ENCODE measurements at places on chromosomes 2 and 18.

DNA sequence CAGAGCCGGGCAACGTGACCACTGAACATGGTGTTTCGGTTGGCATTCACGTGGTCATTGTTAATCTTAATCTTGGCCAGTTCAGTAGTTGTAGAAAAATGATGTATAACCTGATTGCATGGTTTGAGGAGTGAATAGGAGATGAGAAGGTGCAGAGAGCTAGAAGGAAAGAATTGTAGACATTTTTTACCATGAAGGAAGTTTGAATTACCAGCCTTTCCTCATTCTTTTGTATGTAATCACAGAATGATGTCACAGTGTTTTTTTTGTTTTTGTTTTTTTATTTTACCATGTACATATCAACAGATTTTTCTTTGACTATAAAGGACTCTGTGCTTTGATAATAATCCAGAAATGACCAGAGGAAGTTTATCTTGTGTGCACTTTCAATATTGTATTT, 126.3 kb downstream of the LTBP1 start:
- no peak for DNase-seq

- no peak for DNase-seq
Measured at GRCh38 chr2:20052229-20052851, 912 bp upstream of the LAPTM4A start.

GRCh38 chr2:168790226-168790902, 12.1 kb upstream of the NOSTRIN start:
- DNase-seq = no peak

DNA sequence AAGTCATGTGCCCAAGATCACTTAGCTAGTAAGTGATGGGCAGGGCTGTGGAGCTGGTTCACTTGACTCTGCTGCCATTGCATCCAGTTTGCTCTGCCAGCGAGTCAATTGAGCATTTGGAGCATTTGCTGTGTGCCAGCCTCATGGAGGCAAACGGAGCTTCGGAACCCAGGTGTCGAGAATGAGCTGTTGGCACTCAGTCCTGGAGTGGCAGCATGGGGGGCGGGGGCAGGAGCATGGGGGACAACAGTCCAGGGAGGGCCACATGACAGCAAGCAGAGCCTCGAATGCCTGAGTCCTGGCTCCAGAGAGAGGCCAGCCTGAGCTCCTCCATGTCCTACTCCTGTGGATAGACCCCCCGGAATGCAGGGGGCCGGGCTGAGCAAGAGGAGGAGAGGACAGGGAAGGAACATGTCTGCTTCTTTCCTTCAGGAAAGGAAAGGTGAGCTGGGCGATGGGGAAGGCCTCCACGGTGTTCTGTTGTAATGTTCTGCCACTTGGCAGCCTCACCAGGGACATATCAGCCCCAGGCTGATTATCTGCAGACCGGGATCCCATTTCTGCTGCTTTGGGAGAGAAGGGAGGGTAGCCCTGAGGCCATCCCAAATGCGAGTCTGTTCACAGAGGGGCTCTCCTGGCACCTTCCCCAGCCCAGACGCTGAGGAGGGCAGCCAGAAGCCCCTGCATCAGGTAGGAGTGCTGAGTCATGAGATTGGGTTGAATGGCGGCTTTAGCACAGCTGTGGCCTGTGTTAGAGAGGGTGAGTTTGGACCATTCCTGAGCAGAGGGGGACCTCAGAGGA, 59.6 kb downstream of the HPCAL1 start:
- DNase-seq = no peak

DNA sequence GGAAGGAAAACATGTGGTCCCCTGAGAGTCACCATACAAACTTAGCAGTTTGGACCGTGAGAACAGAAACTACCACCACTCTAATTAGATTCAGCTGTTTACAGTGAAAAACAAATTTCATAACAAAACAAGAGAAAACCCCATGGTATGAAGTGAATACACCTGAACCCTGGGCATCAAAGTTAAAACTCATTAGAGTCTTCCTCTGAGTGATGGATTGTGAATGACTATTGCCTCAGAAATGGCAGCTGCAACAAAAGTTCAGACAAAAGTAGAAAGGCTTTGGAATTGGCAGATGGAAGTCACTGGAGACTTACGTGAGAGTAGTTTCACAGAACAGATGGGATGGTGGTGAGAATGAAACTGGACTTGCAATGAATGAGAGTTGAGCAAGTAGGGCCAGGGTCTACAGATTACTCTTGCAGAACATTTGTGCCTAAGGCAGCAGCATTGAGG, 98.0 kb downstream of the AAK1 start:
- DNase-seq = no peak

GRCh38 chr2:65582364-65582763, 150.0 kb upstream of the SPRED2 start:
- no peak for DNase-seq

DNA sequence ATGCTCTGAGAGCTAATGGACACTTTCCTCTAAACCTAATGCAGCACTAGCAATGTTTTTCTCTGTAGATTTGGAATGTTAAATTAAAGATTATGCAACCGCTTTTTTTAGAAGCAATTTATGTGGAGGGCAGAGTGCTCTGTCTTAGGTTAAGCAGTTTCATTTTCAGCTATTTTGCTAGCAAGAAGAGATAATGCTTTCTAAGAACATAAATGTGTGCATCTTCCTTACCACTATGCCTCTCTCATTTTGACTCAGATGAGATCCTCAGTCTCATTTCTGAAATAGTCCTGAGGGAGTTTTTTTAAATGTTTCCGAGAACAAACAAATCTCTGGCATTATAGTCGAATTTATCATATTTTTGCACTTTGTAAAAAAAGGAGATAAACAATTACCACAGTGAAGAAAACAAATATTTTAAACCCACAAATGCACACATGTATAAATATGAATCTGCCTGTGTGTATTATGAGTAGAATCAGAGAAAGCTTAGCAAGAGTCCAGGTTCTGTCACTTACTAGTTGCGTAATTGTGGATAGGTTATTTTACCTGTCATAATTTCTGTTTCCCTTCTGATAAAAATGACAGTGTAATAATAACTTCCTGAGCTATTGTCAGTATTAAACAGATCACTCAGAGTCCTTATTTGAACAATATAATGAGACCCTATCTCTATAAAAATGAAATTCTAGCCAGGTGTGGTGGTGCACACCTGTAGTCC, 207.7 kb upstream of the CRIM1 start:
- DNase-seq = no peak

DNA sequence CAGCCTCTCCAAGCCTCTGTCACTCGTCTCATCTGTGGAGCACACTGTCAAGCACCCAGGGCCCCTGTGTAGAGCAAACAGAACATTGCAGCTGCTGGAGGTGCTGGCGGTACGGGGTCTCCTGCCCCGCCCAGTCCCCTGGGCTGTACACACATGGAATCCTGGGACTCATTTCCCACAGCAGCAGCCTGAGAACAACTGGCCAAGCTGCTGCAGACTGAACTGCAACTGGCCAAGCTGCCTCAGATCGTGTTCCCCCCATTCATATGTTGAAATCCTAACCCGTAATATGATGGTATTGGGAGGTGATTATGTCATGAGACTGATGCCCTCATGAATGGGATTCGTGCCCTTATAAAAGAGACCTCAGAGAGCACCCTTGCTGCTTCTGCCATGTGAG, 130.5 kb downstream of the NCK2 start:
- no peak for DNase-seq

DNA sequence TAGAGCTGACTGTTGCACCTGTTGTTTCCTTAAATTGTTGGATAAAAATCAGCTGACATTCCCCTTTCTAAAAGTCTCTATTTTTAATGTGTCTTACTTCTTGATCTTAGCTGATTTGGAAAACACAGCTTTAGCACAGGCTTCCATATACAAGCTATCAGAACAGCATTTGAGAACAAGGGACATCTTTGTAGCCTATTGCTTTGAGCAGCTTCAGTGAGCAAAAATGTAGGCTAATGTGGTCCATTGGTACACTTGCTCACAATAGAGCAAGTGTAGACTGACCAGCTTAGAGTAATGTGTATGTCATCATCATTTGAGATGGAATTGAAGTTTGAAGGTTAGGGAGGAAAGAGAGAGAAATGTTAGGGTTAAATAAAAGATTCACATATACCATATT, 7.0 kb downstream of the INPP1 start:
- DNase-seq = no peak

- DNase-seq = no peak
Measured at GRCh38 chr2:3146772-3147650, 230.6 kb downstream of the EIPR1 start.

DNA sequence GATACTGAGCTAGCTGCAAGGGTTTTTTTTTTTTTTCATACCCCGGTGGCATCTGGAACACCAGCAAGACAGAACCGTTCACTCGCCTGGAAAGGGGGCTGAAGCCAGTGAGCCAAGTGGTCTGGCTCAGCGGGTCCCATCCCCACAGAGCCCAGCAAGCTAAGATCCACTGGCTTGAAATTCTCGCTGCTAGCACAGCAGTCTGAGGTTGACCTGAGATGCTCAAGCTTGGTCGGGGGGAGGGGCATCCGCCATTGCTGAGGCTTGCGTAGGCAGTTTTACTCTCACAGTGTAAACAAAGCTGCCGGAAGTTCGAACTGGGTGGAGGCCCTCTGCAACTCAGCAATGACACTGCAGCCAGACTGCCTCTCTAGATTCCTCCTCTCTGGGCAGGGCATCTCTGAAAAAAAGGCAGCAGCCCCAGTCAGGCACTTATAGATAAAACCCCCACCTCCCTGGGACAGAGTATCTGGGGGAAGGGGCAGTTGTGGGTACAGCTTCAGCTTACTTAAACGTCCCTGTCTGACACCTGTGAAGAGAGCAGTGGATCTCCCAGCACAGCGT, 5.1 kb upstream of the MIB1 start:
- DNase-seq = no peak

GRCh38 chr18:69978732-69979715, 31.4 kb upstream of the CD226 start:
- DNase-seq = no peak

- DNase-seq = no peak
Measured at GRCh38 chr18:43772907-43773306, 495.6 kb upstream of the SYT4 start.

GRCh38 chr18:38709122-38709521, 1143.5 kb upstream of the CELF4 start:
- DNase-seq = no peak

DNA sequence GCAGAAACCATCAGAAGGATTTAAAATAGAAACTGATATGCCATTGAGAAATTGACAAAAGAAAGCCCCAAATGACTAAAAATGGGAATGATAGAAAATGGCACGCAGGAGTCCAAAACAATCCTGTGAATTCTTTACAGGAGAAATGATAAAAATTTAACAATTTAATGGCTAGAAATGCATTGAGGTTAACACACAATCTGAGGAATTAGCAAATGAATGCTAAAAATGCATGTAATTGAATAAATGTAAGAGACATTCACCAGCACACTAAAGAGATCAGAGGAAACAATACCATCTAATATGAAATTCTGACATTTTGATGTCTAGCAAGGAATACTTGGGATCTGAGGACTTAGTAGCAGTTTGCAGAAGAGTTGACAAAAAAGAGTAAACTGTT, 37.0 kb downstream of the MARCHF4 start:
- no peak for DNase-seq

GRCh38 chr2:160362541-160362940, 131.1 kb downstream of the RBMS1 start:
- no peak for DNase-seq

DNA sequence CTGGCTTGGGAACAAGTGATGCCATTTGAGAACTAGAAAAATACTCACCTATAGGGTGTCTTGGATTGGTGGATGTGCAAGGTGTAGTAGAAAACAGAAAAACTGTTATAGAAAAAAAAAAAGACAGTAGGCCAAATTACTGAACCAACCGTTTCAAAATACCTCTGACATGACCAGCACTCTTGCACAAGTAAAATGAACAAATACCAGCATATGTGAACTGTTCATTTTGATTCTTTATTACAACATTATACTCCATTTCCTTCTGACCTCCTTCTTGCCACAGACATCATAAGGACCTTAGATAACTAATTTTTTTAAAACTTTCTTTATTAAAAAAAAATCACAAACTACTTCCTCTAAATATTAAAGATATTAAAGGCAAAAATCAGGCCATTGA, 125.5 kb downstream of the ATAD2B start:
- DNase-seq = no peak

- no peak for DNase-seq
Measured at GRCh38 chr2:127618551-127619202, 27.3 kb upstream of the GPR17 start.

- DNase-seq = no peak
Measured at GRCh38 chr2:182852090-182852489, 14.3 kb downstream of the FRZB start.

GRCh38 chr2:70995426-70995729, 705 bp upstream of the TEX261 start:
- peak; percentile 76 for DNase-seq

GRCh38 chr18:62170857-62171256, 16.0 kb downstream of the PIGN start:
- DNase-seq = no peak

DNA sequence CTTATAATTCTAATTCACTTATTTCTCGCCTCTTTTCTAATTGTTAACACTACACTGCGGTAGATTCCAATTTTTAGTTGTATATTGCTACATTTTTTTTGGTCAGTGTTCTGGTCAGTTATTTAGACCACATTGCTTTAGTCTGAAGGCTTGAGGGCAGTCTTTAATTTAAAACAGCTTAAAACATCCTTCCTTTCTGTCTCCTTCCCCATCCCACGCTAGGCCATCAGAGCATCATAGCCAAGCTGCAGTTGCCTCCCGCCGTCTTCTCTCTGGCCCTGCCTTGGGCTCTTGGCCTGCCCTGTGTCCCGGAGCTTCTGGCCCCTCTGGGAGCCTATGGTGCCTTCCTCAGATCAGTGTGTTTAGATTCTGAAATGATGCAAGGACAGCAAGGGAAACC, 52.6 kb upstream of the GLI2 start:
- DNase-seq = no peak

DNA sequence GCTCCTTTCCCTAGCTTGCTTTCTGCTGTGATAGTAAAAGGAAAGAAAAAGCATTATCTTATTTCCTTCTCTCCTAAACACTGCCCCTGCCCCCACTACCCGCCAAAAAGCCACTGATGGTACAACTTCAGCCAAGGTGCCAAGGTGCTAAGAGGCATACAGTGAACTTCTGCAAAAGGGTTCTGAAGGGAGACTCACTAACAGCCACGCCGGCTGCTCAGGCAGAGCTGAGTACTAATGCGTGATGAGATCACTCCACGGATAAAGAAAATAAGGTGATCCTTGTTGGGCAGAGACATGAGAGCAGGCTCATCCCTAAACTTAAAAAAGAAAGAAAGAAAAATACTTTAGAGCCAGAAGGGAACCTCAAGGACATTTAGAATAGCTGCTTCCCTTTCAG, 60.5 kb upstream of the PXDN start:
- peak; percentile 28 for DNase-seq

DNA sequence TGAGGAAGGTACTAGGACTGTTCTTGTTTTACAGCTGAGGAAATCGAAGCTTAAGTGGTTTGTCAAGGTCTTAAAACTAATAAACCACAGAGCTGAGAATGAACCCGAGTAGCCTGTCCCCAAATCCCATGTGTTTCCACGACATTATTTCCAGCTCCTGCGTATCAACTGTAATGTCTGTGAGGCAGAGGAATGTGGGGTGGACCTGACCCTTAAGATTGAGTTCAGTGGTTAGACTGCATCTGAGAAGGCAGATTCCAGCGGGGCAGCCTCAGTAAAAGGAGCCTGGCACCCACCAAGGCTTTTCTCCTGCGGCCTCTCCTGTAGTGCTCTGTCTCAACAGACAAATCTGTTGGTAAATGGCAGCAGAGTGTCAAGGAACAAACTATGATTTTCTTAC, 81.9 kb upstream of the TMEM178A start:
- no peak for DNase-seq

All from common myeloid progenitor, CD34-positive (primary cell).